Substantia nigra (tissue), 51 donors: ENCODE measurements at places on chromosomes 5 and 9.

GRCh38 chr9:69246629-69247028 lies 72.6 kb downstream of the TJP2 start:
- no peak for DNase-seq

DNA sequence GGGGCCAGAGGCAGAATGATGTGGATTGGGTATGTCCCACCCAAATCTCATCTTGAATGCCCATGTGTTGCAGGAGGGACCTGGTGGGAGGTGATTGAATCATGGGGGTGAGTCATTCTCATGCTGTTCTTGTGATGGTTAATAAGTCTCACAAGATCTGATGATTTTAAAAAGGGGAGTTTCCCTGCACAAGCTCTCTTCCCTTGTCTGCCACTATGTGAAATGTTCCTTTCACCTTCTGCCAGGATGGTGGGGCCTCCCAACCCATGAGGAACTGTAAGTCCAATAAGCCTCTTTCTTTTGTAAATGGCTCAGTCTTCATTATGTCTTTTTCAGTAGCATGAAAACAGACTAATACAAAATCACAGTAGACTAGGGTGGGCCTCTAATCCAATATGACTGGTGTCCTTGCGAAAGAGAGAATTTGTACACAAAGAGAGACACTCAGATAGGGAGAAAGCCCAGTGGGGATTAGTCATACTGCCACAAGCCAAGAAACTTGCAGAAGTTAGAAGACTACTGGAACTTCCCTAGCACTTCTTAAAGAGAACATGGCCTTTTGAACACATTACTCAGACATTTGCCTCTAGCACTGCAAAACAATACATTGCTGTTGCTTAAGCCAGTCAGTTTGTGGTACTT lies 68.4 kb downstream of the ANXA1 start:
- DNase-seq: no peak

DNA sequence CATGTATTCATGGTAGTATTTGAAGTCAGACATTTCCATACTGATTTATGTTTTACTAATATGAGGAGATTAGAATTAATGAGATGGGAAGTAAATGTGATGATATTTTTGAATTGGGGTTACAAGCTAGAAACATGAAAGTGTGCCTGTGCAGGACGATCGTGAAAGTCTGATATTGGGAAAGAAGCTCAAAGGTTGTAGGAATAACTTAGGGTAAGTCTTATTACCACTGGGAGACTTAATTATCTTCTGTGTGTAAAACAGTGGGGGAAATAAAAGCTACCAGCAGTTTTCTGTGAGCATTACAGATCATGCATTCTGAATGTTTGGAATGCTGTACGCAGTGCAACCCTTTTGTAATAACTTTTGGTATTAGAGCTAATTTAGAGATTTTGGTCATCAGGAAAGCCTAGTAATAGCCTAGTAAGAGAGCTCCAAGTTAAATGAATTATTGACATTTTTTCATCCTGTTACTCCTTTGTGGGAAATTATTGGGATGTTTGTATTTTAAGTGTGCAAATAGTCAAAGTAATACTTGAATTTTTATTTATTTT lies 153.9 kb downstream of the PCSK5 start:
- no peak for DNase-seq

DNA sequence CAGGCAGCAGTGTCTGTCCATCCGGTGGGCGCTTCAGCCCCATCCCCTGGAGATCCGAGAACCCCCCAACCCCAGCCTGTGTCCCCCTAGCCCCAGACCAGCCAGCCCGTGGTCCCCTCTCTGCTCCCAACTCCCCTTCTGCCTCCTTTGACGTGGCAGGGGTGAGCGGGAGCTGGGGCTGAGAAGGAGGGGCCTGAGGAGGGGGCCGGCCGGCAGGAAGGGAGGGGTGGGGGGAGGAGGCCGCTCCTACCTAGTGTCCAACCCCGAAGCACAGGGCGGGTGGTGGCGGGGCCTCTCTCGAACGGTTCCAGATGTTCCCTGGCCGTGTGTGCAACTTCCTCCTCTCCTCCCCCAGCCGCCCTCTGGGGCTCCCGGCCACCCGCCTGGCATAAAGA lies 31.0 kb downstream of the GOLGA2 start:
- no peak for DNase-seq

DNA sequence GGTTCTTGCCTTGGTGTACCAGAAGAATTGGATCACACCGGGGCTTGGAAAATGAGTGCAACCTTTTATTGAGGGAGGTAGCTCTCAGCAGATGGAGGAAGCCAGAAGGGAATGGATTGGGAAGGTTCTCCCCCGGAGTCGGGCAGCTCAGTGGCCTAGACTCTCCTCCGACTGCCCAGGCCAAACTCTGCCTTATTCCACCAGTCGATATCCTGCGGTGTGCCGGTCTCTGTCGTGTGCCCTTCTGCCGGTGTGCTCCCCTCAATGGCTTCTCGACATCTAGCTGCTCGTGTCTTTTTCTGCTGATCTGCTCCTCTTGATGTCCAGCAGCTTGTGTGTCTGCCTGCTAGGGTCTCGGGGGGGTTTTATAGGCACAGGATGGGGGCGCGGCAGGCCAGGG lies 87.4 kb upstream of the CCL21 start:
- no peak for DNase-seq

DNA sequence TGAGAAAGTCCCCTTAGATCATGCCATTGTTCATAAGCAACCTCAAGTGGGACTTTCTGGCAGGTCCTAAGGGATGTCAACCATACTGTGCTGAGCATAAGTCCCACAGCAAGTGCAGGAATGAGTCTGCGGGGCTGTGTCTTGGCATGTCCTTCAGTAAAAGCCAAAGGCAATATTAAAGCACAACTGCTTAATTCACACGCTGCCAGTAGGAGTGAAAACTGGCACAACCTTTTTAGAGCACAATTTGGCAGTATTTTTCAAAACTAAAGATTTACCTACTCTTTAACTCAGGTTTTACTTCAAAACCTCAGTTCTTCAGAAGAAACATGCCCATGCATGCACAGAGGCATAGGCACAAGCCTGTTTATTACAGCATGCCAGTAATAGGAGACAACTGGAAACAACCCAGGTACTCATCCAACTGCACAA lies 24.4 kb upstream of the SMAD5 start:
- no peak for DNase-seq

DNA sequence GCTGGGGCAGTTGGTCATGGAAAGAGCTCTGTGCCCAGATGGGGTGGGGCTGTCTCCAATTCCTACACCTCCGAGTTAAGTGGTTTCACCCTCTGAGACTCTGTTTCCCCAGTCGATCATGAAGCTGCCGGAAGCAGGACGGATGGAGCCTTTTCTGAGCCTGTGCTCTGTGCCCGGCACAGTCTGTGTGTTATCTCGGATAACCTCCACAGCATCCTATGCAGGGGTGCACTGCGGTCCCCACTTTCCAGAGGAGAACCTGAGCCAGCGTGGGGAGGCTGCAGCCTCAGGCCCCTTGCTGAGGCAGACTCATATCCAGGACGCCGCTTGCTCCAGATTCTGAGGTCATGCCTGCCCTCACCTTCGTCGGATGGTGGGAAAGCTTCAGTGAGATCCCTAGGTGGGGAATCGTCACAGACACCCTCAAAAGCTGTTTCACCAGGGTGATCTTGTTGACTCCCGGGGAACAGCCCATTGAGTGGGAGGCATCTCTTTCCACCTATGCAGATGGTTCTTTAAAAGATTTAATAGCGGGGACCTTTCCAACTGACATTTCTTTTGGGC lies 6.9 kb upstream of the COL5A1 start:
- DNase-seq: no peak

GRCh38 chr5:64213011-64213410 lies 47.4 kb downstream of the RNF180 start:
- no peak for DNase-seq

GRCh38 chr5:146440353-146440752 lies 6.8 kb upstream of the TCERG1 start:
- no peak for DNase-seq

DNA sequence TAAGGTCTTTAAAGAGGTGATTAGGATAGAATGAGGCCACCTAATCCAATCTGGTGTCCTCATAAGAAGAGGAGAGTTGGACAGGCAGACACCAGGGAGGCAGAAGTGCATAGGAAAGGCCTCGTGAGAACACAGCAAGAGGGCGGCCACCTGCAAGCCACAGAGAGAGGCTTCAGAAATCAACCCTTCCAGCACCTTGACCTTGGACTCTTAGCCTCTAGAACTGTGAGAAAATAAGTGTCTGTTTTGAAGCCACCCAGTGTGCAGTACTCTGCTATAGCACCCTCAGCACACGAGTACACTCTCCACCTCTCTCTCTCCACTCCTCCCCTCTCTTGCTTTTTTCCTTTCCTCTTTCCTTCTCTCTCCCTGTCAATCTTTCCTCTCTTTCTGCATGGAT lies 26.8 kb downstream of the NIPAL4 start:
- no peak for DNase-seq
